ENCODE measurements at places on chromosomes 7 and 10.

DNA sequence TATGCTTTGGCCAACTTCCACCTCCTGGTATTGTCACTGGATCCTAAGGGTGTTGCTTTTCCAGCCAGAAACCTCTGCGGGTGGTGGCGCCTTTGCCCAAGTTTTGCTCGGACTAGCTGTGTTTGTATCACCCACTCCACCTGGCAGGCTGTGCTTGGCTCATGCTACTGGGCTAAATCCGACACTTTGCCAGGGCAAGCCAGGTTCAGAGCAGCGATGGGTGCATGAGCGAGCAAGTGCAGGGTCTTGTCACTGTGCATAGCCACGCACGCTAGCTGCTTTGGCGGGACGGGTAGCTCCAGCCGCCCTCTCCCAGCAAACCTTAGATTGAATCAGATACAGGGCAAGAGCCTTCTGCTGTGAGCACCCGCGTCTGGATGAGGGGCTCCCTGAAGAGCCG lies 737.5 kb downstream of the PCDH15 start:
- no peaks in the 10 kb centered on the region for H3K4me1 ChIP-seq
- no peak for DNase-seq
- no peaks in the 10 kb centered on the region for H3K36me3 ChIP-seq
- no peak overlapping the region for H3K27ac ChIP-seq
- no peaks in the 10 kb centered on the region for H3K27me3 ChIP-seq

DNA sequence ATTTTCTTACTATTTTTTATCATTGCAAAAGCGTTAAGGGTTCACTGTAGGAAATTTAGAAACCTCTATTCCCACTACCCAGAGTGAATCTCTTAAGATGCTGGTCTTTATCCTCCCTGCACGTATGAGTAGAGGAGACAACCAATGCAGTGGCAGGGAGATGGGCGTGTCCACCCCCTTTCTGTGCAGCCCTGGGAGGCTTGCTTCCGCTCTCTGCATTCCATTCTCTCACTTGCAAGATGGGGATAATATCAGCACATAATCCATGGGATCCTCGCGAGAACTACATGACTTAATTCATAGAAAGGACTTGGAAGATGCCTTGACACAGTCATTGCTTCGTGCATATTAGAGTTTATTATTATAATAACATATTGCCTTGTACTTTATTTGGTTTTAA lies 196.2 kb downstream of the KLF6 start:
- DNase-seq = no peak
- no peak overlapping the region for H3K27ac ChIP-seq
- H3K4me1 ChIP-seq = no peaks in the 10 kb centered on the region
- H3K4me3 ChIP-seq = no peak overlapping the region
- no peaks in the 10 kb centered on the region for H3K36me3 ChIP-seq

- no peaks in the 10 kb centered on the region for H3K4me1 ChIP-seq
- H3K27ac ChIP-seq = no peak overlapping the region
- DNase-seq = no peak
- H3K4me3 ChIP-seq = no peak overlapping the region
- H3K36me3 ChIP-seq = no peaks in the 10 kb centered on the region
Observed at GRCh38 chr10:76991621-76992020, 646.0 kb downstream of the KCNMA1 start.

DNA sequence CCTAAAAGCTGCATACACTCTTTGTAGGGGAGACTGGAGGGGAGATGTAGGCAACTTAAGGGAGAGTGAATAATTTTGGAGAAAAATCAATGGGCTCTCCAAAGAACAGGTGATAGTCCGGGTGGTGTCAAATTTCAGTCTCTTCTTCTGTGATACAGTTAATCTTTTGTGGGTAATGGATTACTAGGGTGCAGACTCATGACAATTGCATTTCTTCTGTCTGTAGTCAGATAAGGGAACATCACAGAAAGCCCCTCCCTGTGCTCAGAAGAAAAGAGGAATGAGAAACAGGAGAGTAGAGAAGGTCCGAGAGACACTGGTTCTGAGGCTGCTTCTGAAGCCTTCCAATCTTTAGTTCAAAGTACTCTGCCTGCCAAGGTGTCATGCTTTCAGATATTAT lies 1140.7 kb upstream of the LRRN3 start:
- no peaks in the 10 kb centered on the region for H3K27me3 ChIP-seq
- DNase-seq = no peak
- H3K4me1 ChIP-seq = no peaks in the 10 kb centered on the region
- H3K36me3 ChIP-seq = no peaks in the 10 kb centered on the region
- no peak overlapping the region for H3K27ac ChIP-seq

DNA sequence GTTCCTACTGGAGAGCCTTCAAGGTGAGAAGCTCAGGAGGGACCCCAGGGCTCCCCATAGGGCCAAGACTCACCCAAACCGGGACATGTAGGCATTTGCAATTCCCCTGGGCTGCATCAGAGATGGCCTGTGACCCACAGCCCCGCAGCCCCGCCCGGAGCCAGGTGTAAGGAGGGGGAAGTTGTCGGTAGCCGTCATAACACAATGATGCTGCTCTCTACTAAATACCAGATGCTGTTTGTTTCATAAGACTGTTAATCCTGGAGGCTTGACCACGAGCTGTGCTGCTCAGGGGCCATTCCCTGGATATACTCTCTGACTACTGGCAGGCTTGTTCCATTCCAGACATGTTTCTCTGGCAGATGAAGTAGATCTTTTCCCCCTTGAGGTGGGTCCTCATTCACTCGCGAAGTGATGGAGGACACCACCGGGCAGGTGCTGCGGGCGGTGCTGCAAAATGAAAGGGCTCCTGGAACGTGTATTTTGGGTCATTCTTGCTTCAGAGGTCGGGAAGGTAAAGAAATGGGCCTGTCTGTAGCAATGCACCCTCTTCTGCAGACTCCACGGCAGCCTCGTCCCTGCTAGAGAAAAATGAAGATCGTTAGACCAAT lies 61.1 kb downstream of the MKI67 start:
- H3K4me1 ChIP-seq = peaks cover 3% of the 10 kb centered on the region
- no peak overlapping the region for H3K27ac ChIP-seq
- DNase-seq = no peak
- H3K4me3 ChIP-seq = no peak overlapping the region
- H3K27me3 ChIP-seq = no peaks in the 10 kb centered on the region

- no peaks in the 10 kb centered on the region for H3K36me3 ChIP-seq
- H3K4me1 ChIP-seq = no peaks in the 10 kb centered on the region
- H3K4me3 ChIP-seq = no peak overlapping the region
- DNase-seq = no peak
- H3K27ac ChIP-seq = no peak overlapping the region
- peaks cover 2% of the 10 kb centered on the region for H3K27me3 ChIP-seq
Observed at GRCh38 chr10:124007773-124008145, 85.6 kb downstream of the CHST15 start.

DNA sequence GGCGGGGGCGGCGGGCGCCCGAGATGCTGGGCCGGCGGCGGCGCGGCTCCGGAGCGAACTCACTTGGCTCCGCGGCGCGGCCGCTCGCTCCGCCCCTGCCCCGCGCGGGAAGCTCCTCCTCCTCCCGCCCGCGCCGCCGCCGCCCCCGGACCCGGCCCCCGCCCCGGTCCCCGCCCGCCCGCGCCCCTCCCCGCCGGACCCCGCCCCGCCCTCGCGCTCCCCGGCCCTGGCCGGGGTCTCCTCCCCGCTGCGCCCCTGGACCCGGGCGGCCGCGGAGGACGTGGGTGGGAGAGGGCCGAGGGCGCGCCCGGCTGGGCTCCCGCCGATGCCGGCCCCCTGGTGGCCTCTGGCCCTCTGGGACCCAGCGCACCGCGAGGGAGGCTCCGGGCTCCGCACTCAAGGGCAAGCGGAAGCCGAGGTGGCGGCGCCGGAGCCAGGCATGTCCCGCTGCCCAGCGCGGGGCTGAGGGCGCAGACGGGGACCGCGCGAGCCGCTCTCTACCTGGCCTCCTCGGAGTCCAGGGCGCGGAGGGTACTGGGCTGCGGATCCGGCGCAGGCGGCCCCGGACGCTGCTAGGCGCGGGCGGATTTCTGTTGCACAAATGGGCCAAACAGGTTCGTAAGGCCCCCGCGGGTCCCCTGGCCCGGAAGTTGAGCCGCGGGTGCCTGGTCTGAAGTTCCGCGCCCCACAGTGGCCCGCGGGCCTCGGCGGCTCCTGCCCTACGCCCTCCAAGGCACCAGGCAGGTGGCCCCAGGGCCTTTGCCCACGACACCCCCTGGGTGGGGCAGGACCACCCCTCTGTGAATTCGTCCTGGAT lies at the start of gene TCERG1L:
Gene TCERG1L, minus strand, starts transcription at position 61 of the 817 bp plus-strand sequence. CDS start 86 bp downstream, outside the sequence.
- no peak within 1 kb of the TSS for H3K4me3 ChIP-seq
- H3K36me3 ChIP-seq = no peaks in the 10 kb centered on the region
- H3K27me3 ChIP-seq = no peaks in the 10 kb centered on the region
- no peak for DNase-seq
- H3K4me1 ChIP-seq = no peaks in the 10 kb centered on the region

DNA sequence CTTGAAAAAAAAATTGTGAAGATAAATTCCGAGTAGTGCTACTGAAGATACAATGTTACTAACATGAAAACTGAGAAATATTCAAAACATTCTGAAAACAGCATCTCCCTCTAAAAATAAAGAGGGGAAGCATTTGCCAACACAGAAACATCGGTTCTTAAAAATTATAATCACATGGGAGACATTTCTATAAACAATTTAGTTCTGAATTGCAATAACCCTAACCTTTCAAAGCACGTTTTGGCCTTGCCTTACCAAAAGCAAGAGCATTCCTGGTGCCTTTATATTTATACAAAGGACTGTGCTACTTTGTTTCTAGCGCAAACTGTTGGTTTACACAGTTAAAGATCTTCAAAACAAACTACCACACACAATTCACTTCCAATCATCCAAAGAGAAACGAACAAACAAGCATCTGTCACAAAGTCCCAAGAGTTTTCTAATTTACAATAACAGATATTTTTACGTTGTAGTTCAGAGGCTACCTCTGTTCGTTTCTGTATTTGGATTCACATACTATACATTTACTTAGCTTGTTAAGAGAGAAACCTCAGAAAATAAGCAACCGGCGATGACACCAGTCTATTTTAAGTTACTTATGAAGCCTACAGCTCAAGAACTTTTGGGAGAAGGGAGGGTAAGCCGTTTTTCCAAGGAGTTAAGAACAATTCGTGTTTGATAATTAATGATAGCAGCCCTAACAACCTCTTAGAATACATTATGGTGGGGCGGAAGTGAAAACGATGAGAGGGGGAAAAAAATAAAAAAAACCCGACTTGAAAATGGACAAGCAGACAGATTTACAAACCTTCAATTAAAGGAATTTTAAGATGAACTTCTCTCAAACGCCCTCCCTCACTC lies 1.3 kb downstream of the ABI1 start:
- peaks cover 3% of the 10 kb centered on the region for H3K4me1 ChIP-seq
- 0 out of 3 replicates have a peak, but pooled peaks cover 4% of the 10 kb centered on the region for H3K27me3 ChIP-seq
- H3K27ac ChIP-seq = peak overlapping the region; percentile 94
- H3K36me3 ChIP-seq = no peaks in the 10 kb centered on the region
- DNase-seq = no peak

DNA sequence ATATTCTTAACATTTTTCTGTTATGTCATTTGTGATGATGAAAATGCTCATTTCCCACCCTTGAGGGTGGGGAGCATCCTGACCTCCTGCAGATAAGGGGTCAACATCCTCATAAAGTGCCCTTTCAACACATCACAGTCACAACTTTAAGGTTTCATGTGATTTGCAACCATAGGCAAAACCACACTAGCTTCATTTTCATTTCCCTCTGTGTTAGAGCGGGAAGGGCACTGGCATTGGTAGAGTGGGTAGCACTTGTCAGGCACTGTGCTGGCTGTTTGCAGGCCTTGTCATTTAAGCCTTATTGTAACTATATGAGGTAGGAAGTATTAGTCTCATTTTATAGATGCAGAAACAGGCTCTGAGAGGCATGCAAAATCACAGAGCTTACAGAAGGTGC lies 39.8 kb downstream of the PSMC2 start:
- DNase-seq = no peak
- H3K4me1 ChIP-seq = no peaks in the 10 kb centered on the region
- H3K27ac ChIP-seq = no peak overlapping the region
- H3K27me3 ChIP-seq = peaks cover 10% of the 10 kb centered on the region

DNA sequence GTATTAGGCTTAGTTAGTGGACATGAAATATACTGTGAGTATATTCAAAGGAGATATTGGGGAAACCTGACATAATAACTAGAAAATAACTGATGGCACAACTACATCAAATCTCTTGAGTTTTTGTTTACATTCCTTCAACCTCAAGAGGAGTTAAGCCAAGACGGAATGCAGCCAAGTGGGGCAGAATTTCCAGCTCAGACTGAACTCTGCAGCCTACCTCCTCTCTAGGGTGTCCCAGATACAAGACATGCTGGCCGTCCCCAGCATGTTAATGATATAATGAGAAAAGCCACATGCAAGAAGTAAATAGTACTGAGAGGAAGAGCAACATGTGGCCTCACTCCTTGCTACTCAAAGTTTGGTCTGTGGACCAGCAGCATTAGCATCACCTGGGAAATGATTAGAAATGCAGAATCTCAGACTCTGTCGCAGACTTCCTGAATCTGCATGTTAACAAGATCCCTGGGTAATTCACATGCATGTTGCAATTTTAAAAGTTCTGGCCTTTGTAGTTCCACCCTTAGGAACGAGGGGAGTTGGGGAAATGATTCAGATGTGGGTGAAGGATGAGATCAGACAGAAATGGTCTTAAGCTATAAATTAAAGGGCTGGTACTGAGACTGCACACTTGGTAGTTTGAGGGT lies 118.4 kb upstream of the CACUL1 start:
- peaks cover 7% of the 10 kb centered on the region for H3K27me3 ChIP-seq
- DNase-seq = no peak
- no peak overlapping the region for H3K4me3 ChIP-seq
- no peak overlapping the region for H3K27ac ChIP-seq
- no peaks in the 10 kb centered on the region for H3K4me1 ChIP-seq
- no peaks in the 10 kb centered on the region for H3K36me3 ChIP-seq

All from K562 (cell line).